ENCODE measurements at places on chromosomes 16 and 17.

- no peak for DNase-seq
Observed at GRCh38 chr17:49201481-49201927, 8.9 kb downstream of the GNGT2 start.

DNA sequence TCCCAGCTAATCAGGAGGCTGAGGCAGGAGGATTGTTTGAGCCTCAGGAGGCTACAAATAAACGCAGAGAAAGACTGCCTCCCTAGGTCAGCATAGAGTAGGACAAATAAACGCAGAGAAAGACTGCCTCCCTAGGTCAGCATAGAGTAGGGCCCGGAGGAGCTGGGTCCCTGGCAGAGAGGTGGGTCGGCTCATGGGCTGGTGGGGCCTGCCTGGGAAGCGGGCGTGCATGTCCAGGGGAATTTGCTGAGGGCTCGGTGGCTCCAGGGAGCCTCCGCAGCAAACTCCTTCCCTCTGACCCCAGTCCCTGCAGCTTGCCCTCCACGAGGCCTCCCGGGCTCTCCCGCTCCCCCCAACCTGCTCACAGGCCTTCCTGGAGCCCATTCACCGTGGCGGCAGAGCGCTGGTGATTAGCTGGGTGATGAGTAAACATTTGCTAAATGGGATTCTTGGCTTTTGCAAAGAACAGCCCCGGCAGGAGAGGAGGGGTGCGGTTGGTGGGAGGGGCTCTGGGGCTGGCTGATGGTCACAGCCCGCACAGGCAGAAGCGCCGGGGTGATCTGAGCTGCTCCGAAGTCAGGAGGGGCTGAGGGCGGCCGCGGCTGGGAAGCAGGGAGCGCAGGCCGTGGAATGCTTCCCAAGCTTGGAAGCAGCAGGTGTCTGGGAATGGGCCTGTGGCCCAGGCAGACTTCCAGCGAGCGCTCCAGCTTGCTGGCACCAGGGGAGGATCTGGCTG, 93.1 kb downstream of the RTN4RL1 start:
- DNase-seq: no peak

GRCh38 chr16:57127037-57127763, 34.8 kb downstream of the CPNE2 start:
- DNase-seq: no peak

- DNase-seq: no peak
Observed at GRCh38 chr17:38425744-38426143, 2.5 kb upstream of the ARHGAP23 start.

DNA sequence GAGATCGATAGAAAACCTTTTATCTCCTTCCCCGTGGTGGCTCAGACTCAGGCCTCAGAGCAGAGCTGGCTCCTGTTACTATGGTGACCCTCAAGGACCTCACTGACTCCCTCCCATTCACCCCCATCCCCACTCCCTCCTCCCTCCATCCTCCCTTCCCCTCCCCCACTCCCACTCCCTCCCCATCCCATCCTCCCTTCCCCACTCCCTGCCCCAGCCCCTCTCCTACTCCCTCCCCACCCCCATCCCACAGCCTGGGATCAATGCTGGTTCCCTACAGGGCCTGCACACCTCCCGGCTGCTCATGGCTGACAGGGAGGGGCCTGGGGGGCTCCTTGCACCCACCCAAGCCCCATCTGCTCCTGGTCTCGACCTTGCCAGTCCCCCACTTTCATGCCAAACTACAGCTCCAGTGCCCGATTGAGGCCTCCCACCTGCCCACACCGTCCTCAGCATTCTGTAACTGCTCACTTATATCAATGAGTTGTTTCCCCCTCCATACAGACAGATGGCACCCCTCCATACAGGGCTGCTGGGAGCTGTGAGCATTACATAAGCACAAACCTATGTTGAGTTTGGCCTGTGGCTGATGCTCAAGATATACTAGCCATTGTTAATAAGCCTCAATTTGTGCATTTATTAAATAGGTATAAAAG, 11.6 kb upstream of the RAI1 start:
- peak; percentile 93 for DNase-seq

GRCh38 chr16:46991729-46992704, 18.5 kb upstream of the DNAJA2 start:
- DNase-seq: no peak

GRCh38 chr17:41895617-41896016, 23.1 kb downstream of the ACLY start:
- DNase-seq: peak; percentile 55

- no peak for DNase-seq
Observed at GRCh38 chr17:69508814-69509213, 94.3 kb downstream of the MAP2K6 start.

DNA sequence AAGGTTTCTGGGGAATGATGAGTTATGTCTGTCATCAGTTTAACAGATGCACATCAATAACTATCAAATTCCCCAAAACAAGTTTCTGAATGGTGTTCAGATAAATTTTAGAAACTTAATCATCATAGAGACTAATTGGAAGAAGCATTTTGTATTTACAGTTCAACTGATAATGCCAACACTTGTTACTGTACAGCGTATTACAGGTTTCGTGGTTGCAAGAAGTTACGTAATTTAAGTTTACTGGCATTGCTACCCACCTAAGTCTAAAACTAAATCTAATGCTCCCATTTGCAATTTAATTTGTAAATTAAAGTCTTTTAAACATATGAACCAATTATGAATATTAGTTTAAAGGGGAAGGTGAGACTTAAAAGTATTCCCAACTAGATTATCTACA, 3.0 kb downstream of the SRSF1 start:
- no peak for DNase-seq

DNA sequence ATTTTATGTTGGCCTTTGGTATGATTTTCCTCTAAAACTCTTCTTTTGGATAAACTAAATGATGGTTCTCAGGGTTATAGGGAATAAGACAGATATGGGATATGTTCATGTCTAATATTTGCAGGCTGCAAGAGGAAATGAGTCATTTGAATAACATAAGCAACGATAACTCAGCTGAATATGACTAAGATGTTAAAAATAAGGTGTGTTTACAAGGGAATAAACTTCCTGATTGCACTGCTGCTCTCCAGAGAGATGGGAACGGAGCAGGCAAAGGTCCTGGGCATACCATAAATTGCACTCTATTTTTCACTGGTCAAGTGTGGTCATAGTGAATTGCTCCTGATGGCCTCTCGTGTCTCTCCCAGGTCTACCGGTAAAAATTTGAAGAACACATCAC, 666.2 kb downstream of the TOX3 start:
- DNase-seq: no peak

DNA sequence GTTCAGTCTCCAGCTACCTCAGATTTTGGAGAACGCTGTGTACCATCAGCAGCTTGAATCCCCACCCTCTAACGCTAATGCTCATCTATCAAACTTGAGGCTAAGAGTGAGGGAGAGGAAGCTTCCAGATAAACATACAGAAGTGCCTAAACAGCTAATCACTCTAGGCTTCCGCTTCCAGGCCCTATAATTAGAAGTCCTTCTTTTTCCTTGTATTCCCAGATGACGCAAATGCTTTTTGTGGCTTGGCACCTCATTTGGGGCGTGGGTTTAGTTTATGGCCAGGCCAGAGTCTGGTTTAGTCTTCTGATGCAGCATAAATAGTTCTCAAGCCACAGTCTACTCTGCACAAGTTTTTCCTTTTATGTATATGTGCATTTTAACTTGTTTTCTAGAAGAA, 263.4 kb downstream of the BCAS3 start:
- DNase-seq: no peak

DNA sequence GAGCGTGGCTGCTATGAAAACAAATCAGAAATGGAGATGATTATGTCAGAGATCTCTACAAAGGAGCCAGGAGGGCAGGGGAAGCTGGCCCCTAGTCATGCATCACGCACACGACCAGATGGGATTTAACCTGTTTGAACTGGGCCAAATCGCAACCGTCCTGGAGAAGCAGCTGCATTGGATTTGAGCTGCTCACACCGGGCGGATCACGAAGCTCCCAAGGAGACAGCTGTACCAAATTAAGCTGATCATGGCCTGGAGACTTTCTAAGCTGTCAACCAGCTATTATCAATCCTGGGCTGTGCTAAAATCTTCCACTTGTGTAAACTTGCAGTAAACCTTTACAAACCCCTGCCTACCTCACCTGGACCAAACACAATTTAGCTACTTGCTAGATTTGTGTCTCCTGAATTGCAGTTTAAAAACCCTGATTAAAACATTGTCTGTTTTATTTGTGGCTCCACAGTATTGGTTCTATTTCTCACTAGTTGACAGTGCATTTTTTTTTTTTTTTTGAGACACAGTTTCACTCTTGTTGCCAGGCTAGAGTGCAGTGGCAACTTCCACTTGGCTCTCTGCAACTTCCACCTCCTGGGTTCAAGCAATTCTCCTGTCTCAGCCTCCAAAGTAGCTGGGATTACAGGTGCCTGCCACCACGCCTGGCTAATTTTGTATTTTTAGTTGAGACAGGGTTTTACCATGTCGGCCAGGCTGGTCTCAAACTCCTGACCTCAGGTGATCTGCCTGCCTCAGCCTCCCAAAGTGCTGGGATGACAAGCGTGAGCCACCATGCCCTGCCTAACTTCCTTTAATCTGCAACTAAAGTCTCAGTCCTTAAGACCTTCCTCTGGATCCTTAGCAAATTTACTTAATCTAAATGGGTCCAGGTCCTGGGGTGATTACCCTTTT, 98.3 kb upstream of the GRIN2A start:
- DNase-seq: no peak

DNA sequence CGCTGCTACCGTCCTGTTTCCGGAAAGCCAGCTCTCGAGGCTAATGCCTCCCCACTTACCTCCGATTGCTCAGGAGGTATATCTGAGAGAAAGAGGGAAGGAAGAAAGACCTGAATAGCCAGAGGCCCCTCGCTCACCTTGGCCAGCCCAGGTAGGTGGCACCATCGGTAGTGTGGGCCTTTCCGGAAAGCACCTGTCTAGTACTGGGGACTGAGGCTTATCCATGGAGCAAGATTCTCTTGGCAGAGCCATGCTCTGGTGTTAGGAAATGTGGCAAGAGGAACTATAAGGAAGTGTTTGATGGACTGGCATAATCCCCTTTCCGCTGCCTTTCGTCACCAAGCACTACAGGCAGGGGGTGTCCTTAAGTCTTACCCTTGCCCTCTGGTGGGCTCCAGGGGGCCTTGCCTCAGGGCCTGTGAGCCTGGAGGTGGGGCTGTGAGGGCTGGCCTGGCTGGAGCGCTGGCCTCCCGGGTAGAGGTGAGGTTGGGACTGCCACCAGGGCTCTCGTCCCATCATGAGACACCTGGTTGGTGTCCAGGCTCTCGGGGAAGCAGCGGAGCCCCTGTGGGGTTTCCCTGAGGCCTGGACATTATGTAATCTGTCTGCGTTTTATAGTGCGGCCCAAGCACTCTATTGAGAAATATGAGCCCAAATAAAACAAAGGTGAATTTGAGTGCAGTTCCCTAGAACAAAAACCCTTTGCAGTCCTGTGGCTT, 2.9 kb downstream of the CMIP start:
- DNase-seq: no peak

- no peak for DNase-seq
Observed at GRCh38 chr17:80798595-80799537, 192.8 kb upstream of the CHMP6 start.

DNA sequence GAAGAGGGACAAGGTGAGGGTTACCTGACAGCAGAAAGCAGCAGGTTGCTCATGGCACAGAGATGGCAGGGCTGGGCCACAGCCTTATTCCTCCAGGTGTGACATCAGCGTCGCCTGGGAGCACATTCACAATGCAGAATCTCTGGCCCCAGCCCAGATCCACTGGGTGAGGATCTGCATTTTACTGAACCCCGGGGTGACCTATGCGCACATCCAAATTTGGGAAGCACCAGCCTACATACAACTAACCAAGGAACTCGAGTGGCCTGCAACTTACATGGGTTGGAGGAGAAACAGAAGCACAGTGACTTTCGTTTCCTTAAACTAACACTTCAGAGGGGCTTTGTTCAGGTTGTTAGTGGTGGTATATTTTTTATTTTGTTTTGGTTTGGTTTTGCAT, 17.6 kb downstream of the CPPED1 start:
- DNase-seq: no peak

- DNase-seq: no peak
Observed at GRCh38 chr16:314795-315299, 31.9 kb downstream of the PDIA2 start.

DNA sequence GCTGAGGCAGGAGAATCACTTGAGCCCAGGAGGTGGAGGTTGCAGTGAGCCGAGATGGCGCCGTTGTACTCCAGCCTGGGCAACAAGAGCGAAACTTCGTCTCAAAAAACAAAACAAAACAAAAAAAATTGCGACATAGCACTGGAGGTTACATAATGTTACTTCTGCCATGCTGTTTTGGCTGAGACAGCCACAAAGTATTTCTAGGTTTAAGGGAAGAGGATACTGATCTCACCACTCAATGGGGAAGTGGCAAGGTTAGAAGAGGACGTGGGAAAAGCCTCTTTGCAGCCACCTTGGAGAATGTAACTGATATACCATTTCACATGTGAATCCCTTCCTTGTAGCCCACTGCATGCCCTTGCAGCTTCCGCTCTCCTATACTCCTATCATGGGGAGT, 131.2 kb upstream of the NLRP1 start:
- no peak for DNase-seq
